ENCODE measurements at places on chromosomes 7 and 10.

GRCh38 chr10:44198780-44199097 is 186.2 kb downstream of the CXCL12 start:
- DNase-seq, result no peak

GRCh38 chr10:103549349-103549685 is 55.8 kb downstream of the NEURL1 start:
- no peak for DNase-seq

- DNase-seq, result no peak
Observed at GRCh38 chr7:117766913-117767312, 106.3 kb downstream of the CTTNBP2 start.

- peak; percentile 80 for DNase-seq
Observed at GRCh38 chr10:123470336-123470921, 195.7 kb upstream of the GPR26 start.

DNA sequence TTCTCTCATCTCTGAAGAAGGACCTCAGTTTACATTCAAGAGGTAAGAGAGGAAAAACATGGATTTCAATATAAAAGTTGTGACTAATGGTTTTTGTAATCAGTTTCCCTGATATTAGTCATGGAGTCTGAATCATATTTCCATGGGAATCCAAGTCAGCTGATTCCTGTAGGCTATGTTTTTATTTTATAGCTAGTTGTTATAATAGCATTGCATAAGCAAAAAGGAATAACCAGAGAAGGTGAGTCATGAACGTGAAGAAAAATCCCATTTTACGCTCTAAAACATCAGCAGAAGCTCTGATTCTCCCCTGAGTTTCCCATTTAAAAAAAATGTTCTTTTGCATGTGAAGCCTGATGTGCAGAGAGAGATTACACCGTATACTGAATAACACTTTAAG is 299.3 kb downstream of the SFMBT2 start:
- DNase-seq, result no peak

- DNase-seq, result no peak
Observed at GRCh38 chr10:87691506-87692070, 31.9 kb downstream of the PAPSS2 start.

GRCh38 chr10:17454161-17455014 is at the start of gene ST8SIA6:
Gene ST8SIA6, minus strand, starts transcription at chr10:17454595. Its CDS starts 340 bp downstream, at chr10:17454255.
- DNase-seq, result no peak

GRCh38 chr7:33190688-33191304 is 61.4 kb downstream of the BBS9 start:
- DNase-seq, result no peak

DNA sequence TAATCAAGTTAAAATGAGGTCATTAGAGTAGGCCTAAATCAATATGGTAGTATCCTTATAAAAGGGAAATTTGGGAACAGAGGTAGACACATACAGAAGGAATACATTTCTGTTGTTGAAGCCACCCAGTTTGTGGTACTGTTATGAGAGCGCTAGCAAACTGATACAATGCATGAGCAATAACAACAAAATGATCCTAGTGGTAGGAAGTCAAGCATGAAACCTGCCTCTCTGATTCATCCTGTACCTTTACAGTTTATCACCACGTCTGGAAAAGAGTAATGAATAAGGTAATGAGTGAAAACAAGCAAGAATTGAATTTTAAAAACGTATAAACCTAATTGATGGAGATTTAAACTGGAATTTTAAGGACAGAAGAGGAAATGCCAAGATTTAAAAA is 217.2 kb downstream of the PCLO start:
- DNase-seq, result no peak

- DNase-seq, result no peak
Observed at GRCh38 chr10:94216201-94216600, 146.5 kb downstream of the NOC3L start.

DNA sequence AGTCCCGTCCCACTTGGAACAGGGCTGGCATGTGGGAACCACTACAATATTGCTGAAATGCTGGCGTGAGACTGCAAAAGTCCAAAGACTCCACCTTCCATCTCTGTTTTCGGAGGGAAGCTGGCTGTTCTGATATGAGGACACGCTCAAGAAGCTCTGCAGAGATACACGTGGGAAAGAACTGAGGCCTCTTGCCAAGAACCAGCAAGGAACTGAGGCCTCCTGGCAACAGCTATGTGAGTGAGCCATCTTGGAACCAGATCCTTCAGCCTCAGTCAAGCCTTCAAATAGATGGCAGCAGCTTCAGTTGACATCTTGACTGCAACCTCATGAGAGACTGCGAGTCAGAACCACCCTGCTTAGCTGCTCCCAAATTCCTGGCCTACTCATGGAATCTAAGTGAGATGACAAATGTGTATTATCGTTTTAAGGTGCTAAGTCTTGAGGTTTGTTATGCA is 30.8 kb downstream of the SGMS1 start:
- no peak for DNase-seq

GRCh38 chr10:32055478-32056135 is 618 bp downstream of the KIF5B start:
- DNase-seq, result peak; percentile 17

GRCh38 chr7:31044529-31044928 is 7.6 kb upstream of the ADCYAP1R1 start:
- DNase-seq, result no peak

GRCh38 chr10:79979976-79980687 is 31.2 kb upstream of the SFTPD start:
- no peak for DNase-seq

- DNase-seq, result no peak
Observed at GRCh38 chr7:22651036-22651435, 76.0 kb upstream of the IL6 start.

DNA sequence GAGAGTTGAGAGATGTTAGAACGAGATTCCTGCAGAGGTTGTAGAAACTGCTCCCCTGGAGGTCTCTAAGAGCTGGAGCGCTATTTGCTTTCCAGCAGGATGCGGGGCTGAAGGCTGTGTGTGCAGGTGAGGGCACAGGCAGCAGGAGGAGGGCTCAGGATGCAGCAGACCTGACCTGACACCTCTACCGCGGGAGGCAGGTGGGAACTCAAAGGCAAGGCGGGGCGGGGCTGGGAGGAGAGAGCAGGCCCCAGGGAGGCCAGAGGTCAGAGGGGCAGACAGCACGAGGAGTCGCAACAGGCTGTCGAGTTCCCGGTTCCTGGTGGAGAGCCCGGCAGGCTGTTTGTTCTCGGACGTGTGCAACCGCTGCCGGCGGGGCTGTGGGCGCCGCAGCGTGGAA is 7.9 kb upstream of the CRTAC1 start:
- no peak for DNase-seq

GRCh38 chr10:112843623-112844022 is 106.4 kb upstream of the TCF7L2 start:
- DNase-seq, result no peak

DNA sequence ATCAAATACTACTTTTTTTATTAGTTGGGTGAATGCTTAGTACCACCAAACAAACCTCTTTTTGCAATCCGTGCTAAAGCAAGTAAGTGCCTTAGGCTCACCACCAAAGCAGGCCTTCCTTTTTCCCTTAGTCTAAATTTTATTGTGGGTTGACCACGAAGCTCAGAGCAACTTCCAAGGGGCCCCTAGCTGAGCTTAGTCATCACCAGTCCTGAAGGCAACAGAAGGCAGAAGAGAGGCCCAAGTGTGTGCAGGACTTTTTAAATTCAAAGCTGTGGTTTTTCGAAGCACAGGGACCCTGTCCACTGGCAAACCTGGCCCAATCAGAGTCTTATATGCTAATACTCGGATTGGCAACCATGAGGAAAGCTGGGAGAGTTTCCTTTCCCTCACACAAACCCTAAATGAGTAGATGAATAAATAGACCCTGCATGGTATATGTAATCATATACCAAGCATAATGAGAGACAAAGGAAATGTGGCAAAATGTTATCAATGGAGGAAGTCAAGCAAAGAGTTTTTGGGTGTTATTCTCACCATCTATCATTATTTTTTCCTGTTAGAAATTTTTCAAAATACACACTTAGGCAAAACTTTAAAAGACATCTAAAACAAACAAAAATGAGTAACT is 453.2 kb upstream of the GALNT17 start:
- no peak for DNase-seq

GRCh38 chr10:17229016-17229716 is 1.1 kb downstream of the VIM start:
- DNase-seq, result no peak

DNA sequence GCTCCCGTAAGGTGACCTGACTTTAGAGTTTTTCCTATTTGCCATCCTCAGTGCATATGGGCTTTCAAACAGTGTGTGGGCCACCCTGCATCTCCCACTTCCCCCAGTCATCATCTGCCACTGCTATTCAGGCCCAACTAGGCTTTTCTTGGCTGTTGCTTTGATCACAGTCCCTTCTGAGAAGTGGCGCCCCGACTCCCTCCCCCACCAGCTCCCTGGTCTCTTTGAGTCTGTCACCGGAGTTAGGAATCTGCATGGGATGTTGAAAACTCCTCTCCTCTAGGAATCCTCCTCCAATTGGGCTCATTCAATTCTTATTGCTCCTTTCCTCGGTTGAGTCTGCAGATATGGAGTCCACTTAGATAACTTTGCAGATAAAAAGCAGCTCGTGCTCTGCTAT is 32.1 kb downstream of the HIF1AN start:
- DNase-seq, result no peak

DNA sequence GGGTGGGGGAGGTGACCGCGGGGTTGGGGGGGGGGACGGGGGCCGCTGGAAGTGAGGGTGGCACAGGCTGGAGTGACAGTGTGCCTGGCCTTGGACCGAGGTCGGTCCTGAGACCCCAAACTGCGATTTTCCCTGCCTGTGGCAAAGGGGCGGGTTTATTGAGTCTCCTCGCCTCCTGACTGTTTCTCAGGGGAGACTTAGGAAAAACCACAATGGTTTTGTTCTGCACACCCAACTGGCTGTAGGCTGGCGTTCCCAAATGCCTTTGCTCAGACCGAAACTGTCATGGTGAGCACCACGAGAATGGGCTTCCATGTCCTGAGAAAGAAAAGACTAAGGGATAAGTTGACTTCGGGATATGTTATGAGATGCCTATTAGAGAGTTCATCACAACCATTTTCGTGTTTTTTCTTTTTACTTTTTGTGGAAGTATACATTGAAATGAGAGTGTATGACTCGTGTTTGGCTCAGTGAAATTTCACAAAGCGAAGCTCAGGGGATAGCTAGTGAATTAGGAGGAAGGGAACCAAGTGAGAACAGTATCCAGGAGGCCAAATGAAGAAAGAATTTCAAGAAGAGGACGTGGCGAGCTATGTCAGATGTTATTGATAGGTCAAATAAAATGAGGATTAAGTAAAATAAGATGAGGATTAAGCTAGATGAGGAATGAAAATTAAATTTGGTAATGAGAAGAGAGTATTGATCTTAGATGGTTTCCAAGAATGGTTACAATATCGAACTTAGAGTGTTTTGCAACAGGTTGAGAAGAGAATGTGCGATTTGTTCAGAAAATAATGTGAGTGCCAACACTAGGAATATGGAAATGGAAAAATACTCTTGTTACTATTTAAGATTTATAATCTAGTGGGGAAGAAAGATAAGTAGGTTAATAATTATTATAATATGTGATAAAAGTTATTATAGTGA is 918 bp downstream of the NET1 start:
- no peak for DNase-seq

- peak; percentile 7 for DNase-seq
Observed at GRCh38 chr10:85510682-85511081, 855.9 kb downstream of the GRID1 start.

DNA sequence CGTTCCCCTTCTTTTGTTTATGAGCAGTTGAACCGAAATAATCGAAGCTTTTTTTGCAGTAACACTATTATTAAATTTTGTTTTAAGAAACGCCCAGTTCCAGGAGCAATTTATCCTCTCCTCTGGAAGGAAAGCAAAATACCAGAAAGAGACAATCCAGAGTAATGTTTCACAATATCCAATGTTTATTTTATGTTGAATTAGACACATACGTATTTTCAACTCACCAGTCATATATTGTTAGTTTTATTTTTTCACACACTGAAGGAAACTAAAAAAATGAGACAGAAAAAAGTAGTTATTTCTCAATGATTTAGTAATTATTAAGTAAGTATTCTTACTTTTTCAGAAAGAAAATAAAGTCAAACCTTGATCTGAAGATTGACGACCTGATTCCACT is 85.1 kb downstream of the MYOF start:
- DNase-seq, result no peak

- DNase-seq, result no peak
Observed at GRCh38 chr7:2665359-2665791, 22.6 kb upstream of the AMZ1 start.

DNA sequence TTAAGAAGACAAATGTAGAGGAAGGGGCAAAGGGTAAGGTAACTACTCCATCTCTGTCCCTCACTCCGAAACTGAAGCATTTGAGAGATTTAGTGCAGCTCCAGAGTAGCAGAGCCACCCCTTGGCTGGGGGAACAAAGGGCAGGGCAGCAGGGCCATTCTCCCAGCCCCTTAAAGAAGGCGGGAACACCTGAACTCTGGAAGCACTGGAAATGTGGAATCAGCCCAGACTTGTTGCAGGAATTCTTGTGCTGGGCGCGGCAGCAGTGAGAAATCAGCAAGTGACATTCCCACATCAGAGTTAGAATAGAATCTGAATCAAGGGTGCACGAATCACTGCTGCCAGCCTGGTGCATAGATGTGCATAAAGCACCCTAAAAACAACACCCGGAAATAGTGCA is 34.4 kb upstream of the GRM8 start:
- DNase-seq, result no peak

- no peak for DNase-seq
Observed at GRCh38 chr7:81926154-81926553, 156.3 kb upstream of the HGF start.

GRCh38 chr7:6161463-6162330 is 110.7 kb downstream of the CYTH3 start:
- DNase-seq, result no peak

DNA sequence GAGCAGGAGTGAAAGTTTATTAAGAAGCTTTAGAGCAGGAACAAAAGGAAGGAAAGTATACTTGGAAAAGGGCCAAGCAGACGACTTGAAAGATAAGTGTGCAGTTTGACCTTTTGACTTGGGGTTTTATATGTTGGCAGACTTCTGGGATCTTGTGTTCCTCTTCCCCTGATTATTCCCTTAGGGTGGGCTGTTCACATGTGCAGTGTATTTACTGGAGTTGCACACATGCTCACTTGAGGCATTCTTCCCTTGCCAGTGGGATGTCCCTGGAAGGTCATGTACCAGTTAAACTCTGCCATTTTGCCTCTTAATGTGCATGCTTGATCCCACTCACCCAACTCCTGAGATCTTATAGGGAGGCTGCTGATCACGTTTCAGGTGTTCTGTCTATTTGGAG is 23.4 kb upstream of the ARHGAP12 start:
- no peak for DNase-seq
